ENCODE measurements at places on chromosomes 1 and 21.
A peak's percentile ranks its signal among the peaks of the same experiment; 100 is the strongest.

DNA sequence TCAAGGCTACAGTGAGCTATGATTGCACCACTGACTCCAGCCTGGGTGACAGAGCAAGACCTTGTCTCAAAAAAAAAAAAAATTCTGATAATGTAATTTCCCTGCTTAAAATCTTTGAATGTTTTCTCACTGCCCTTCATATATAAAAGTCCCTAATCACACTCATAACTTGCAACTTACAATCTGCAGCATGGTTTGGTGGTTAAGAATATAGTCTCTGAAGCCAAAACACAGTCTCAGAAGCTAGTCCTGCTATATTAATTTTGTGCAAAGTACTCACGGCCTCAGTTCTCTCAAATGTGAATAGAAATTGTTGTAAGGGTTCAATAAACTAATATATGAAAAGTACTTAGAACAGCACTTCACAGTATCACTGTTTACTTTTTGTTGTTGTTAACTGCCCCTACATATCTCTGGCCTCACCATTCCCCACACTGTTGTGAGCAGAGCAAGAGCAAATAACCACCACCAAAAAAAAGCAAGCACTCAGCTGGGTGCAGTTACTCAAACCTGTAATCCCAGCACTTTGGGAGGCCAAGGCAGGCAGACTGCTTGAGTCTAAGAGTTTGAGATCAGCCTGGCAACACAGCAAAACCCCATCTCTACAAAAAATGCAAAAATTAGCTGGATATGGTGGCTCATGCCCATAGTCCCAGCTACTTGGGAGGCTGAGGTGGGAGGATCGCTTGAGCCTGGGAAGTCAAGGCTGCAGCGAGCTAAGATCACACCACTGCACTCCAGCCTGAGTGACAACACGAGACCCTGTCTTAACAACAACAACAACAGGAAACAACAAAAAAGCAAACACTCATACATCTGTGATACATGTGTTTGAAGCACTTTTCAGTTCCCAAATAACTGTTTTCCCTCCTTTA lies 22.4 kb downstream of the ASH1L start:
- H3K27me3 ChIP-seq, result no peaks in the 10 kb centered on the region
- H3K27ac ChIP-seq, result peak overlapping the region; percentile 60
- H3K36me3 ChIP-seq, result no peaks in the 10 kb centered on the region
- DNase-seq, result no peak
- peaks cover 16% of the 10 kb centered on the region for H3K4me1 ChIP-seq

DNA sequence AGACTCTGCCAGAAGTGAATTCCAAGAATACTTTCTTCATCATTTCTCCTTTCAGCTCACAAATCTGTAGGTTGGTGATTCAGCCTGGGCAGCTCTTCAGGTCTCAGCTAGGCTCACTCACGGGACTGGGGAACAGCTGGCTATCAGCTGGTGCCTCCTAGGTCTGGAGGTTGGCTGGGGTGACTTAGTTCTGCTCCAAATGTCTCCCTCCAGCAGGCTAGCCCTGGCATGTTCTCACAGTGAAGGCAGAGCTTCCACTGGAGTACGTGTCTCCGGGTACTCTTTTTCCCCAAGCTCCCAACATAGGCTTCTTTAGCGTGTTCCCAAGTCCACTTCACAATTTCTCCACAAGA lies 12.5 kb upstream of the VAMP4 start:
- peaks cover 5% of the 10 kb centered on the region for H3K4me1 ChIP-seq
- H3K4me3 ChIP-seq, result no peak overlapping the region
- no peaks in the 10 kb centered on the region for H3K36me3 ChIP-seq
- H3K27me3 ChIP-seq, result no peaks in the 10 kb centered on the region
- no peak for DNase-seq

- no peaks in the 10 kb centered on the region for H3K36me3 ChIP-seq
- no peak overlapping the region for H3K27ac ChIP-seq
- H3K27me3 ChIP-seq, result peaks cover 23% of the 10 kb centered on the region
- peaks cover 2% of the 10 kb centered on the region for H3K4me1 ChIP-seq
- H3K4me3 ChIP-seq, result no peak overlapping the region
These were observed 368.0 kb downstream of the SETD4 start for GRCh38 chr21:35692311-35692710.

GRCh38 chr1:205827623-205828022 lies 14.6 kb upstream of the SLC41A1 start:
- no peak for DNase-seq
- peaks cover 8% of the 10 kb centered on the region for H3K4me1 ChIP-seq
- H3K27me3 ChIP-seq, result peaks cover 6% of the 10 kb centered on the region
- no peaks in the 10 kb centered on the region for H3K36me3 ChIP-seq
- H3K4me3 ChIP-seq, result no peak overlapping the region

DNA sequence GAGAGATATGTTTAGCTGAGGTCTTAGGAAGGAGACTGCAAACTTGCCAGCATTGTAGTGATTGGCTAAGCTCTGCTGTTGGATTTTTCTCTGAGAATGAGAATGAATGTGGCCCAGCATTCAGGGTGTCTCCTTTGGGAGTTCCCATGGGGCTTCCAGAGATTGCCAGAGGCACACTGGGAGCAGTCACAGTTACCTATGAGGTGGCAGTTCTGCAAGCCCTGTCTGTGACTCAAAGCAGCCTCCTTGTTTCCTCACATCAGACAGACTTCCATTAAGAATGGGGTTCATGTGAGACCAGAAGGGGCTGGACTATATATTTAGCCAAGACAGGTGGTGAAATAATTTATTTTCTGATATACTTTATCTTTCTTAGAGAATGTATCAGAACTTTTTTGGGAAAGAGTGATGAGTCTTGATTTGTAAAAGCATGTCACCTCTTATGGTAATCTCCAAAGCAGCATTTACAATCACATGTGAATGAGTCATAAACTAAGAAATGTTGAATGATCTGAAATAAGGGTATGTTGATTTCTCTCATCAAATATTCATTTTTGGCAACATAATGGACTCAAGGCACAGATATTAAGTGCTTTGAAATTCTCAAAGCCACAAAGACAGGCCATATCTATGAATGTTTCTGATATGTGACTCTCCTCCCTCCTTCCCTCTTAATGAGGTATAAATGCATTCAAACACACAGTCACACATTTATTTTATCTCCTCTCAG lies 9.5 kb upstream of the SLC19A2 start:
- H3K36me3 ChIP-seq, result no peaks in the 10 kb centered on the region
- peaks cover 18% of the 10 kb centered on the region for H3K4me1 ChIP-seq
- H3K4me3 ChIP-seq, result no peak overlapping the region
- no peak for DNase-seq

DNA sequence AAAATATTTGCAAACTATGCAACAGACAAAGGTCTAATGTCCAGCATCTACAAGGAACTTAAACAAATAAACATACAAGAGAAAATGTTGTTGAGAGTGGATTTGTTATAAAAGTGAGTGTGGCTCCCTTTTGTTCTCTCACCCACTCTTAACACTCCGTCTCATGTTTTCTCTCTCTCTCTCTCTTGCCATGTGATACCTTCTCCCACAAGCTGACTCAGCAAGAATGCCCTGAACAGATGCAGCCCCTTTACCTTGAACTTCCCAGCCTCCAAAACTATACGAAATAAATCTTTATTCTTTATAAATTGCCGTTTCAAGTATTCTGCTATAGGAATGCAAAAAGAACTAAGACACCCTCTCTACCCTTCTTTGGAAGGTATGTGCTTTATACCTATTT lies 234.1 kb downstream of the ADGRL2 start:
- no peak overlapping the region for H3K4me3 ChIP-seq
- no peaks in the 10 kb centered on the region for H3K27me3 ChIP-seq
- H3K4me1 ChIP-seq, result peaks cover 1% of the 10 kb centered on the region
- DNase-seq, result no peak
- no peak overlapping the region for H3K27ac ChIP-seq
- H3K36me3 ChIP-seq, result no peaks in the 10 kb centered on the region

- H3K4me1 ChIP-seq, result no peaks in the 10 kb centered on the region
- no peak for DNase-seq
- H3K4me3 ChIP-seq, result no peak overlapping the region
- no peak overlapping the region for H3K27ac ChIP-seq
These were observed 317.2 kb upstream of the NFIA start for GRCh38 chr1:60765204-60765603.

DNA sequence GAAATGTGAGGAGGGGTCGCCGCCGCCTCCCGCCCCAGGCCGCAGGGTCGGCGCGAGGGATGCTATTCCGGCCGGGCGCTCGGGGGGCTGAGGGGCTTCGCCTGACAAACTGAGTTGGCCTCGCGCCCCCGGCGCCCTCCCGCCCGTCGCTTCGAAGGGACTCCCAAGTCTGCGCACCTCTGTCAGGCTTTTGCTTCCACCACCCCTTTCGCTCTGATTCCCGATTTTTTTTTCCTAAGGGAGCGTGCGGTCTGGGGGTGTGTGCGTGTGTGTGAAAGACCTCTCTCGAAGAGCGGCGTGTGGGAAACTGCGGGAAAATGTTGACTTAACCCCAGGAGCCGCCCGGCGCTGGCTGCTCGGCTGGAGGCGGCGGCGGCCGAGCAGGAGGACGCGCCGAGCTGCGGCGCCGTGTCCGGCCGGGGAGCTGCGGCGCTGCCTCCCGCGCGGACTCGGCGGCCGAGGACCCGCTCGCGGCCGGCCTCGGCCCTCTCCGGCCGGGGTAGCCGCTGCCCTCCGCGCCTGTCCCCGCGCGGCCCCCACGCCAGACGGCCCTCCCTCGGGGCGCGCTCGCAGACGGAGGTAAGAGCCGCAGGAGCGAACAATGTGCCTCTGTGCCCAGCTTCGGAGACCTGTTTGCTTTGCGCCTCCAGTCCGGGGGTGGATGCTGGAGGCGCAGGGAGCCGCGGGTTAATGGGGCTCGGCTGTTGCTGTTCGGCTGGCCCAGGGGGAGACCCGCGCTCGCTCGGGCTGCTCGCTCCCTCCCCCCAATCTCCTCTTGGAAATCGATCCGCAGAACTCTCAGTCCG lies 1.1 kb downstream of the ADGRL2 start:
- H3K36me3 ChIP-seq, result no peaks in the 10 kb centered on the region
- H3K4me1 ChIP-seq, result peaks cover 38% of the 10 kb centered on the region
- no peaks in the 10 kb centered on the region for H3K27me3 ChIP-seq
- H3K27ac ChIP-seq, result peak overlapping the region; percentile 99

- no peaks in the 10 kb centered on the region for H3K36me3 ChIP-seq
- peaks cover 41% of the 10 kb centered on the region for H3K27me3 ChIP-seq
- H3K27ac ChIP-seq, result no peak overlapping the region
- H3K4me3 ChIP-seq, result no peak overlapping the region
- peaks cover 11% of the 10 kb centered on the region for H3K4me1 ChIP-seq
These were observed 163.9 kb downstream of the TSEN15 start for GRCh38 chr1:184215274-184215925.

GRCh38 chr1:234608025-234608910 lies 1.7 kb downstream of the IRF2BP2 start:
- DNase-seq, result peak; percentile 30
- H3K36me3 ChIP-seq, result peaks cover 38% of the 10 kb centered on the region
- peak overlapping the region; percentile 94 for H3K4me3 ChIP-seq
- peak overlapping the region; percentile 99 for H3K27ac ChIP-seq

GRCh38 chr1:233790662-233791371 lies 113.7 kb upstream of the SLC35F3 start:
- no peak for DNase-seq
- no peaks in the 10 kb centered on the region for H3K4me1 ChIP-seq
- no peaks in the 10 kb centered on the region for H3K36me3 ChIP-seq
- H3K4me3 ChIP-seq, result no peak overlapping the region
- H3K27ac ChIP-seq, result no peak overlapping the region
- H3K27me3 ChIP-seq, result peaks cover 2% of the 10 kb centered on the region

DNA sequence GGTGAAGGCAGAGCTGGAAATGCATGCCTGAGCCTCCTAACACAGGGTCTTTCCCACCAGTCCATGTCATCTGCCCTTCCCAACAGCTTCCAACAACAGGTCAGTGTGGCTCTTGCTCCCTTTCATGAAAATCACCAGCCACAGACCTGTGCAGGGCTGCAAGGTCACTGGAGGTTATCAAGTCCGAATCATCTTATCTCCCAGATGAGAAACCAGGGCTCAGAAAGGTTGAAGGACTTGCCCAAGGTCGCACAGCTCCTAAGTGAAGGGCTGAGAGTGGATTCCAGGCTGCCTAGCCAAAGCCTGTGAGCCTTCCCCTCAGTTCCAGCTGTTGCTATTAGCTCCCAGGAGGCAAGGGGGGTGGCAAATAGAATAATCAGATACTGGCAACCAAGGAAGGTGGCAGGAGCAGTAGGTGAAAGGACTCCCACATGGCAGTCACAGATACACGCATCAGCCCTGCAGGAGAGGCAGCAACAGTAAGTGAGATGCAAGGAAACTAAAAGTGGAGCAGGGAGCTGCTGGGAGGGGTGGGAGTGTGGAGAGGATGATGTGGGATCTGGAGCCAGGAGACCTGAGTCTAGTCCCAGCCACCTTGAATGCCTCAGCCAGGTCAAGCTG lies 74.2 kb downstream of the SSBP3 start:
- DNase-seq, result no peak
- peak overlapping the region; percentile 56 for H3K27ac ChIP-seq
- no peak overlapping the region for H3K4me3 ChIP-seq
- H3K4me1 ChIP-seq, result peaks cover 72% of the 10 kb centered on the region

- DNase-seq, result no peak
- H3K36me3 ChIP-seq, result peaks cover 5% of the 10 kb centered on the region
- no peaks in the 10 kb centered on the region for H3K4me1 ChIP-seq
- H3K27me3 ChIP-seq, result no peaks in the 10 kb centered on the region
- H3K27ac ChIP-seq, result no peak overlapping the region
These were observed 38.7 kb downstream of the SNX7 start for GRCh38 chr1:98700228-98700627.

DNA sequence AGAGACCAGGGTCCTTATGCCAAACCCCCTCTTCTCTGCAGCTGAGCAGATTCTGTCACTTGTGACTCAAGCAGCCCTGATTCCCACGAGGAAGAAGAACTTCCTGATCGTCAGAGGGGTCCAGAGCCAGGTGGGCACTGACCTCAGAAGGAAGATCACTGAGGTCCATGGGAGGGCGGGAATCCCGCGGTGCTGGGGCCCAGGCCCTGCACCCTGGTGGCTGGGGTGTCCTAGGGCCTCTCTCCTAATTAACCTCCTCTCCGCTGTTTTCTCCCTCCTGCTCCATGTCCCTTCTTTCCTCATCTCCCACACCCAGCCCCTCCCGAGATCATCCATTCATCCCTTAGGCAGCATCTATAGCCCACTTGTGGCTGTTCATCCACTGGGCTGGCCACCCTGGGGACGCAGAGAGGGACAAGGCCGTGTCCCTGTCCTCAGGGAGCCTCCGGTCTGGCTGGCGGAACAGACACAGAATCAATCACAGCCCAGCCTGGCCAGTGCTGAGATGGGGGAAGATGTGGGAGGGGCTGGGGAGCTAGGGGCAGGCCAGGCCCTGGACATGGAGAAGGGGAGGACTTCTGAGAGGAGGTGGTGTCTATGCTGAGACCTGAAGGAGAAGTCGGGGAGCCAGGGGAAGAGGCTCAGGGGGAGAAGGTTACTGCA lies 638.3 kb downstream of the MATN1 start:
- no peak for DNase-seq
- H3K27ac ChIP-seq, result no peak overlapping the region
- no peaks in the 10 kb centered on the region for H3K36me3 ChIP-seq
- H3K27me3 ChIP-seq, result peaks cover 17% of the 10 kb centered on the region

DNA sequence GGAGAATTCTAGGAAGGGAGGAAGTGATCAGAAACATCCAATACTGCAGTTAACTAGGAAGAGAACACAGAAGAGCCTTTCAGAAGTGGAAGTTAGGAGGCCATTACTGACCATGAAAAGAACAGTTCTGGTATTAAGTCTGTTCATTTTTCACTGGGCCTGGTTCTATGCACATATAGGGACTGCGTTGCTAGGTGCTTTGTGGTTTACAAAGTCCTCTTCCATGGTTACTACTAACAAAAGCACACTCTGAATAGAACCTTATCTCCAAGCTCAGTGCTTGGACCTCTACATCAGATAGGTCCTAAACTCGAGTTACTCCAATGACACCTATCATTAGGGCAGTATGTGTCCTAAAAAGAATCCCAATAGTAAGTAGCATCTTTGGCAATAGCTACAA lies 75.4 kb downstream of the RPAP2 start:
- peaks cover 10% of the 10 kb centered on the region for H3K36me3 ChIP-seq
- no peak overlapping the region for H3K4me3 ChIP-seq

Data from progenitor cell of endocrine pancreas (in vitro differentiated cells).